ENCODE measurements at places on chromosomes 3 and 15.

GRCh38 chr3:45537970-45538640, 56.4 kb upstream of the LIMD1 start:
- no peak for DNase-seq

GRCh38 chr15:64112904-64113303, 17.1 kb downstream of the SNX1 start:
- DNase-seq, result no peak

DNA sequence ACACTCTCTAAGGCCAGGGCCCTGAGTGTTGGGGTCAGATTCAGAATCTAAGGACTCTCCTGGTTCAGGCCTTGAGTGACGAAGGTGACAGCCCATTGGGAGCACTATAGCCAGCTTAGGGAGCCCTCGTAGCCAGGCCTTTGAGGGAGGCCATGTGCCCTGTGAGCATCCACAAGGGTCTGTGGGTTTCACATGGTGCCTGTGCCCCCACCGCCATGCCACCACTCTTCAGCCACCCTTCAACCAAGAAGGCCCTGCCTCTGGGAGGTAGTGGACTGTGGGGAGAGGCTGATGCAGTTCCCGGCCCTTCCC, 37.5 kb downstream of the TSPAN3 start:
- no peak for DNase-seq

GRCh38 chr15:100341239-100341749, 481 bp downstream of the ADAMTS17 start:
- DNase-seq, result peak; percentile 46

DNA sequence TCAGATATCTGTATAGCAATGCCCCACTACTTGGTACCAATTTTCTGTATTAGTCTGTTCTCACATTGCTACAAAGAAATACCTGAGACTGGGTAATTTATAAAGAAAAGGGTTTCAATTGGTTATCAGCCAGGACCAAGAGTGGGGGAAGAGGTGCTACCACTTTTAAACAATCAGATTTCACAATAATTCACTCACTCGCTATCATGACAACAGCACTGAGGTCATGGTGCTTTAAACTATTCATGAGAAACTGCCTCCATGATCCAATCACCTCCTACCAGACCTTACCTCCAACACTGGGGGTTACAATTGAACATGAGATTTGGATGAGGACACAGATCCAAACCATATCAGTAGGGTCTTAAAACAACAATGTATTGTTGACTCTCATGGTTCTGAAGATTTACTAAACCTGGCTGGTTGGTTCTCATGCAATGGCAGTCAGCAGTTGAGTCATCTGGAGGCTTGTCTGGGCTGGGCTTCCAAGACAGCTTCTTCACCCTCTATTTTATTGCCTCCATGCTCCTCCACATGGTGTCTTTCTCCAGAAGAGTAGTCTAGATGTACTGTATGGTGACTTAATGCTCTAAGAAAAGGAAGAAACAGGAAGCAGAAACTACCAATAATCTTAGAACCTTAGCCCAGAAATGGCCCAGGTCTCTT, 21.2 kb upstream of the TM4SF4 start:
- no peak for DNase-seq

GRCh38 chr3:160130950-160131349, 94.3 kb upstream of the C3orf80 start:
- DNase-seq, result no peak

DNA sequence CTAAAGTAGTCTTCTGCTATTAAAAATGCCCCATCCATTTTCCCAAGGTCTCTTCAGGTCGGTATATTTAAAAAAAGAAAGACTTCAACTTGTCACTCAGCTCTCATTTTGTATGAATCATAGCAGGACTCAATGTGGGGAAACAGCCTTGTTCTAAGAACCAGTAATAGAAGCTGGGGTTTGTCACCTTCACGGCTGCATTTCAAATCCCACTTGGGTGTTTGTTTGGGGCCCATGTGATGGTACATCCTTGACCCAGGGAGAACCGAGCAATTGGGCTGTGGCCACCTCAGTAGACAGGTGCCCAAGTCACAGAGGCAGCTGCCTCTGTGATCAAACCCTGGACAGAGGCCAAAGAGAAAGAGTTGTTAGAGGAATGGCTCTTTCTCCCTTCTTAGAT, 70.3 kb upstream of the ARL8B start:
- DNase-seq, result peak; percentile 45

- no peak for DNase-seq
These were observed 13.2 kb upstream of the IQCF5 start for GRCh38 chr3:51888463-51889105.

- no peak for DNase-seq
These were observed 16.7 kb upstream of the KLF15 start for GRCh38 chr3:126373682-126374601.

DNA sequence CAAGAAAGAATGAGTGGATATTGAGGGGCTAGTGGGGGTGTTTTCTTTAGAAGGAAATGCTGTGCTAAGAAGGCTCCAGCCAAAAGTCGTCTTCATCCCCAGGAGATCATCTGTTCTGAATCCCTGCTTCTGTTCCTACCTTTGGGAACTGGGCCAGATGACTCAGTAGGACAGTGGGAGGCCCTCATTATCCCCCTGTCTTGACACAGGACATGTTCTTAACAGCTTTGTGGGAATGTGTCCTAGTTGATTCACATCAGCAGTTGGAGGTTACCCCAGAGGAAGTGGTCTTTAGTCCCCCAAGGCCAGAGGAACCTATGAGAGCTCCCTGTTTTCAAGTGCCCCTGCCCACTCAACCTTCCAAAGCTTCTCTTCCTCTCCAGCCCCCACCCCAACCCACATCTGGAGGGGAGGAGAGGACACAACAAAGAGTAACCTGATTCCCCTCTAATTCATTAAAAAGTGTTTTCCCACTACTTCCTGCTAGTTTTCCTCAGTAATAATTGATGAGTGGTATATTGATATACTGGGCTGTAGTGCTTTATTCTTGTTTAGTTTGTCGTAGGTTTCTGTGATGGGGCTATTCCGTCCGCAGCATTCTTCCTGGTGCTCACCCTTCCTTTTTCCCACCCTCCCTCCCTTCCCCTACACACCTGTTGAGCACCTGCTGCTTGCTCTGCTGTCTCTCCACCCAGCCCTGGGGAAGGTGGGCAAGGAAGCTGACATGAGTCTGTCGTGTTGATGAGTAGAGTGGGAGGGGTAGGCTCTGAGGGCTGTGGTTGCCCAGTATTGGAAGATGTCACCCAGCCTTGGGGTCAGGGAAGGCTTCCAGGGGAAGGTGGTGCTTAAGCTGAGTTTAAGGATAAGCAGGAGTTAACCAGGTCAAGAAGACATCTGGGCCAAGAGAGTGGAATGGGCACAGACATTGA, 9.3 kb downstream of the PXYLP1 start:
- DNase-seq, result no peak

- no peak for DNase-seq
These were observed 99.7 kb upstream of the LRRC3B start for GRCh38 chr3:26522919-26523318.

DNA sequence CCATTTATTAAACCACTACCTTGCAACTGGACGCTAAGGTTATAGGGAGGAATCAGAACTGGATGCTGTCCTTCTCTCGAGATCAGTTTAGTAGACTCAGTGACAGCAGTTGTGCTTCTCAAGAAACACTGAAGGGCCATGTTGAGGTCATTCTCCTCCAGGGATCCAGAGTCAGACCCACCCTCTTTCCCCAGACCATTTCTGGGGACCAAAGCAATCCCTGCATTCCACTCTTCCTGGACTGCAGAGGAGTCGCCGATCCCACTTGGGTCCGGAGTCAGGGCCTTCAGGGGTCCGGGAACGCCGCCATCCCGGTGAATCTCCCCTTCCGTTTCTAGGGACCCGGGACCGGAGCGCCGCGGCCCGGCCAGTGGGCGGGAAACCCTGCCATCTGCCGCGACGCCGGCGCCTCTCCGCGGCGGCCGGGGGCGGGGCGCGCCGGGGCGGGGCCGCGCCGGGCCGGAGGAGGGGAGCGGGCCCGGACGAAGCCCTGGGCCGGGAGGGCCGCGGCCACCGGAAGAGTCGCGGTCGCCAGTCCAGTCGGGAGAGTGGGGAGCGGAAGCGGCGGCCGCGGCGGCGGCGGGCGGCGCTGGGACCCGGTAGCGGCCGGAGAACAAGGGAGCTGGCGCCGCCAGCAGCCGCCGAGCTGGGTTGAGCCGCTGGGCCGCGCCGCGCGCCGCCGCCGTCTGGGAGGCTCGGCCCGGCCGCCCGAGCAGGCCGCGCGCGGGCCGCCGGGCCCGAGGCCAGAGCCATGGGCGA, at the start of gene DVL3:
DVL3 (plus strand) TSS at position 493 of the 759 bp plus-strand sequence; CDS start at position 752, 259 bp downstream.
- DNase-seq, result peak; percentile 53

GRCh38 chr3:12986986-12987385, 86.2 kb downstream of the IQSEC1 start:
- no peak for DNase-seq

GRCh38 chr3:188573291-188573940, 419.5 kb downstream of the LPP start:
- no peak for DNase-seq

GRCh38 chr3:11154953-11155325, 646 bp downstream of the HRH1 start:
- no peak for DNase-seq

DNA sequence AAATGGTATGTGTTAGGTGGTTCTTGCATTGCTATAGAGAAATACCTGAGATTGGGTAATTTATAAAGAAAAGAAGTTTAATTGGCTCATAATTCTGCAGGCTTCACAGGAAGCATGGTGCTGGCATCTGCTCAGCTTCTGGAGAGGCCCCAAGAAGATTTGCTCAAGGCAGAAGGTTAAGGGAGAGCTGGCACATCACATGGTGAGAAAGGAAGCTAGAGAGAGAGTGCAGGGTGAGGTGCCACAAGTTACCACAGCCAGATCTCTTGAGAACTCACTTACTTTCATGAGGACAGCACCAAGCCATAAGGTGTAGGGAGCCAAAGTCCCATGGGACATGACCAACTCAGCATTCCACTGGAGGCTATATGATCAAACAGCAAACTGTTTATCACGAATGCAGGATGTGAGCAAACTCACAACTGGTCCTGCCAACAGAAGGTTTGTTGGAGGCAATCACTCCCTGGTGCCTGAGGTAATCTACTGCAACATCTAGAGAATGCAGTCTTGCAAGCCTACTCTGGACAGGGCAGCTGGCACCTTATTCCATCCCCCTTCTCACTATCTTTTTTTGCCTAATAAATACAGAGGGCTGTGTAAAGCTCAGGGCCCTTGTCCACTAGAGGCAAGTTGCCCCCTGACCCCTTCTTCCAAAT, 28.1 kb upstream of the CCR2 start:
- DNase-seq, result no peak

- DNase-seq, result no peak
These were observed 18.1 kb upstream of the OR5AC2 start for GRCh38 chr3:98068824-98069223.

- no peak for DNase-seq
These were observed 762.2 kb upstream of the ALCAM start for GRCh38 chr3:104604326-104605010.

GRCh38 chr3:116512931-116513330, 67.6 kb upstream of the LSAMP start:
- no peak for DNase-seq

DNA sequence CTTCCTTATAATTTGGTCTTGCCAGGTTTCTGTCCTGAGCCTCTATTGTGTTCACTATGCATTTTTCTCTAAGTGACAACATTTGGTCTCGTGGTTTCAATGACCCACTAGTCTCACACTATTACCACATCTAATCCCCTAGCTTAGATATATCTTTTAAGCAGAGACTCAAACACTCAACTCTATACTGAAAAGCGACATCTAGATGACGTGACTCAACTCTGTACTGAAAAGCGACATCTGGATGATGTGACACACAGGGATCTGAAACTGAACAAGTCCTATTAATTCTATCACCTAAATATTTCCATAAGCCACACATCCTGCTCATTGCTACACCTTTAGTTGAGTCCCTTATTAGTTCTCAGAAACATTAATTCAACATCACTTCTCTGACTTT, 141.7 kb upstream of the MBNL1 start:
- DNase-seq, result peak; percentile 30

DNA sequence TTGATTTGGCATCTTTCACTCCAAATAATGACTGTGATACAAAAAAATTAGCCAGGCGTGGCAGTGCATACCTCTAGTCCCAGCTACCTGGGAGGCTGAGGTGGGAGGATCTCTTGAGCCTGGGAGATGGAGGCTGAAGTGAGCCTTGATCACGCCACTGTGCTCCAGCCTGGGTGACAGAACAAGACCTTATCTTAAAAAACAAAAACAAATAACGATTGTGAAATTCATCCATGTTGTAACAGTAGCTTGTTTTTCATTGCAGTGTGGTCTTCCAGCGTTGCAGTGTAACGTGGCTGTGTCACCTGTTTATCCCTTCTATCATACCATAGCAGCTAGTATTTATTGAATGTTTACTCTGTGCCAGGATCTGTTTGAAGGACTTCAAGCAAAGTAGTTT, 120.9 kb downstream of the ITPR1 start:
- DNase-seq, result no peak

DNA sequence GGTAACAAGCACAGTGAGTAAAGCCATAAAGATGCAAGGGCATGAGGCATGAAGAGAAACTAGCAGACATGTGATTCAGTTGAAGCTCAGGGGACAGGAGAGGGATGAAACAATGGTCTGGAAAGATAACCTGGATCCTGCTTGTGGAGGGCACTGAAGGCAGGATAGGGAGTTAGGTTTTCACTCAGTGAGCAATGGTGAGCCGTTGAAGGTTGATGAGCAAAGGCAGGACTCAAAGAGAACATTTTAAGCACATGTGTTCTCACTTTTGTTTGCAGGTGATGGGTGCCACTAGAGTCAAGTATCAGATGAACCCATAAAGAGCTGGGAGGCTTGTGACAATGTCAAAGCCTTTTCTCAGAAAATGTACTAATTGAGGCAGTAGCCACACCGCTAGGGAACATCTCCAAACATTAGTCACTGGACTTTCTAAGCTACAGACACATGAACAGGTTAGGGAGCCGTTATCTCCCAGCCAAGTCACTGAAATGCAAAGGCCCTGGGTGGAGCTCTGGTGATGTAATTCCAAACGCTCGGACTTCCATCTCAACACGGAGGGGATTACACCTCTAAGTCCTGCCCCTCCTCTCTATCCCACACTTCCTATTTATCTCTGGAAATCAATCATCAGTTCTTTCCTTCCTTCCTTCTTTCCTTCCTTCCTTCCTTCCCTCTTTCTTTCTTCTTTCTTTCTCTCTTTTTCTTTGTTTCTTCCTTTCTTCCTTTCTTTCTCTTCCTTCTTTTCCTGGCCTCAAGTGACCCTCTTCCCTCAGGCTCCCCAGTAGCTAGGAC, 22.7 kb downstream of the KLHL6 start:
- DNase-seq, result no peak

- no peak for DNase-seq
These were observed 17.8 kb upstream of the MCCC1 start for GRCh38 chr3:183117056-183117455.

- no peak for DNase-seq
These were observed 49.1 kb downstream of the CCNL1 start for GRCh38 chr3:157110761-157111278.
